ENCODE measurements at places on chromosomes 3 and 15.

GRCh38 chr15:70091726-70092463 lies 5.8 kb downstream of the TLE3 start:
- peak; percentile 38 for DNase-seq

DNA sequence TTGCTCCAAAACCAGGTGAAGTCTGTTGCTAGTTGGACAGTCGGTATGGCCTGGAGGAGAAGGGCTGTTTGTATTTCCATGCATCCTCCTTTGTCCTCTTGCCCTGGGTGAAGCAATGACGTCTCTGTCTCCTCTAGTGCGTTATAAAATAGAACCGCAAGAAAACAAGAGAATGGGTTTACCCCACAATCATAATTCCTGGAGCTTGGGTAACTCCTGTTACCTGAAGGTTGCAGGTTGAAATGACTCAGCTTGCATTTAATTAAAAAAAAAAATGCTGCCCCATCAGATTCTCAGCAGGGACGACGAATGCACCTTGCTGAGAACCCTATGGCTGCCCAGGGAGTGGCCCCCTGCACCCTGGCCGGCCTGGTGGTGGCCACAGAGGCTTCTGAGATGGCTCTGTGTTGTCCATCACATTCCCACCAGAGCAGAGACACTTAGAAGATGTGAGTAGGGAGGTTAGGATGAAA lies 228.2 kb upstream of the BHLHE40 start:
- DNase-seq, result peak; percentile 21

GRCh38 chr3:72288955-72289691 lies 504.2 kb upstream of the PROK2 start:
- peak; percentile 22 for DNase-seq

DNA sequence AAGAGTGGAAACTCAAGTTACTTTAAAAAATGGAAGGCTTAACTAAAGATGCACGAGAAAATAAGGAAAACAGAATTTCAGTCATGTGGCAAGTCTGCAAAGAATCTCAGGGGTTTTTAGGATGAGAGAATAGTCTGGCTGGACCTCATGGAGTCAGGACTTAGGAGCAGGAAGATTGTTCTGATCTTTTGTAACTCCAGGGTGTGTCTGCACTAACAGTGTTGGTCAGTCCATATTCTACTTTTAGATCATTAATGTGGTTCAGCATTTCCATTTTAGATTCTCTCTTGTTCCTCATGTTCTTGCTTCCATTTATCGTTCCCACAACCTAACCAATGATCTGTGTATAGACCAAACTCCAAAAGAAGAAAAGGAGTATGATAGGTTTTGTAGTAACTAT lies 15.3 kb downstream of the TMEM108 start:
- no peak for DNase-seq

GRCh38 chr3:187570776-187571175 lies 99.4 kb downstream of the SST start:
- no peak for DNase-seq
